ENCODE measurements at places on chromosomes 7 and 10.
A peak's percentile ranks its signal among the peaks of the same experiment; 100 is the strongest.

DNA sequence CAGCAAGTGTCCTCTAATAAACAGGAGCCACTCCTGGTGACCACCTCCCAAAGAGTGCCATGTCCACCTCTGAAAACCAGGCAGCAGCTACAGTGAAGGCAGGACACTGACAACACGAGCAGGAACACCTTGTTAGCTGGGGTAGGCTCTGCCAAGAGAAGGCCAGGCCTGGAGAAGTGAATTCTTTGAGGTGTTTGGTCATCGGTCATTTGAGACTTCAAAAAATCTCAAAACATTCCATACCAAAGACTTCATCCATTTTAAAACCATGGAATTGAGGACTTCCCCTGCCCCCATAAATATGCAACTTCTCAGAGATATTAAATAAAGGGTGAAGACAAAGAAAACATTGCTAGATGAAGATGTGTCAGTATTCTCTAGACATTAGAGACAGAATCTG lies 28.4 kb upstream of the OPALIN start:
- DNase-seq: no peak

GRCh38 chr10:78039743-78040142 lies 6.1 kb downstream of the RPS24 start:
- DNase-seq: no peak

DNA sequence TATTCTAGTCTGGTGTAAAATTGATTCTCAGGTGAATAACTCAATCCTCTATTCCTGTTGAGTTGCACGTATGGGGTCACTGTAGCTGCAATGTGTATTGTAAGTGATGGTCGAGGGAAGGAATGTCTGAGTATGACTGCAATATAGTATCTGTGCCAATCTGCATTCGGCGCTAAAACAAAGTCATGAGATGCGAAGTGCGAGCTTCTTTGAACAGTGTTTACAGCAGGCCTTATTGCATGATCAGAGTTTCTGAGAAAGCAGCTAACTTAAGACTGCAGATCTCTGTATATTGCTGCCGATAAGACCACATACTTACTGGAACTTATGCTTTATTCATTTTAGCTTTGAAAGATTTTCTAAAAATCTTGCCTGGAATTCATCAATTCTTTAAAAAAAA lies 341.7 kb upstream of the BMPER start:
- no peak for DNase-seq

DNA sequence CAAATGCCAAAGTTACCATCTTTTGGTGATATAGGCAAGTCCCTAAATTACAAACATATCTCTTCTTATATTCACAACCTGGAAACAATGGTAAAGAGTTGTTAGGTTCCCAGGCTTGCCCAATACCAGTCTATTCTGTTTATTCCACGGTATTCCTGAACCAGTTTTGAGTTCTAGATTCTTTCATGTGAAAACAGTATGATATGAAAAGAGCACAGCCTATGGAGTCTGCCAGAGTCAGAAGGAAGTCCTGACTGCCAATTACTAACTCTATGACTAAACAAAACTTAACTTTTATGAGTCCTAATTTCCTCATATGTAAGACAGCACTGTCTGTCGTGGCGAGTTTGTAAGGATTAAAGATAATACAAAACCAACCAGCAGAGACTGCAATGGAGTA lies 5.6 kb downstream of the ABI1 start:
- no peak for DNase-seq

GRCh38 chr7:51045319-51046102 lies 262.8 kb upstream of the GRB10 start:
- DNase-seq: no peak

- no peak for DNase-seq
These were observed 75.3 kb downstream of the DOCK4 start for GRCh38 chr7:112130729-112131410.

- DNase-seq: no peak
These were observed 691.1 kb downstream of the PHTF2 start for GRCh38 chr7:78489476-78490240.

GRCh38 chr7:134612197-134612596 lies 34.5 kb upstream of the BPGM start:
- DNase-seq: no peak

GRCh38 chr10:104253106-104253505 lies 1.6 kb upstream of the GSTO1 start:
- DNase-seq: no peak

GRCh38 chr10:103064956-103065355 lies 128.1 kb downstream of the NT5C2 start:
- DNase-seq: no peak

DNA sequence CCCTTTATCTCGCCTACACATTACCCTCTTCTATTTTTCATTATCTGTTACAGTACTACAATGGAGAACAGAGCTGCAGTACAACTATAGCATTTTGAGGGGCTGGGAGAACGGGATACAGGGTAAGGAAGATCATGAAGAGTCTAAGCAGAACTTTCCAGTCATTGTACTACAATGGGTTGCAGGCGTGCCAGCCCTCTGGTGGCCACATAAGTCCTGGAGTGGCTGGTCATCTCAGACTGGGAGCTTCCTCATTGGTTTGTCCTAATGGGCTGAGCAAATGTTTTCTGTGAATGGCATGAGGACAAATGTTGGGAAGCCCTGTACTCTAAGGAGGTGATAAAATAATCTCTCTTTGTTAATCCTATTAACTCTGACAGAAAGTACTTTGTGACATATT lies 33.0 kb downstream of the TMEM106B start:
- no peak for DNase-seq

DNA sequence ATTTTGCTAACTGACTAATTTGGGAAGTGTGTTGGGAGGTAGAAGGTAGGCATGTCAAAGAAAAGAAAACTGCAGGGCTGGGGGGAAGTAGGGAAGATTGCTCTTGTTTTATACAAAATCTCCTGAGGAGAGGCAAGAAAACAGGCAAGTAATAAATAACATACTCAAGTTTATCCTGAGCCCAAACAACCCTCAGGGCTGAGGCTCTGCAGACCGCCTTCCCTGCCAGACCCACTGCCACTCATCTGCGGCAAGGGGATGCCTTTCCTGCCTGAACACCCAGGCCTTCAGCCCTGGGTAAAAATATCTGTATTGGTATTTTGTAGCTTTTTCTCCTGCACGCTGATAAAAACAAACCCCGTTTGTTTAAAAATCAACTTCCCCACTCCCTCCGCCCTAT lies 399.8 kb upstream of the NFE2L3 start:
- no peak for DNase-seq

- no peak for DNase-seq
These were observed 378.0 kb downstream of the CCSER2 start for GRCh38 chr10:84706431-84706830.

- DNase-seq: no peak
These were observed at the start of gene CCL24 for GRCh38 chr7:75813781-75814236. Gene CCL24 (minus strand): TSS chr7:75813806. CDS start chr7:75813715, 91 bp downstream.

DNA sequence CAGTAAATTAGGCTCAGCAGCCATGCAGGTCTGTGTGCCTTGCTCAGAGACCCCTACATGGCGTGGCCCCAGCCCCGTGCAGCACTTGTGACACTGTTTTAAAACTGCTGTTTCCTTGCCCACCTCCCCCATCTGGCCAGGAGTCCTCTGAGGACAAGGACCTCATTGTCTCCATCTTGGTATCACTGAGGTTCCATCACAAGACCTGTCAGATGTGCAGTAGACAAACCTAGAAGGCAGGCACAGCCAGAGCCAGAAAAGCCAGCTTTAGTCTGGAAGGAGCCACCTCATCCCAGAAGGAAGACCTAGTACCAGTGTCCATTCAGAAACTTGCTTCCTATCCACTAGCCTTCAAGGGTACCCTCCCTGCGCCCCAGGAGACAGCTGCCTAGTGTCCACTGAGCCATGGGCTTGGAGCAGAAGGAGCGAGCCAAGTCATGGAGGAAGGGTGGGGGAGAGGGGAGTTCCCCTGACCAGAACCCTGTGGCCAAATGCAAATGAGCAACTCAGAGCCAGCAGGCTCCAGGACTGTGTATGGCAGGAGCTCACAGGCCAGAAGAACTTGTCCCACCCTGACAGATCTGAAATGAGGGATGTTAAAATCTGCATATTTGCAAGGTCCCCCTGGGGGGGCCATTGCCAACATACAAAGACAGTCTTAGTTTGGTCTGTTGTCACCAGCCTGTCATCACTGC lies 176.1 kb downstream of the SH3PXD2A start:
- no peak for DNase-seq

DNA sequence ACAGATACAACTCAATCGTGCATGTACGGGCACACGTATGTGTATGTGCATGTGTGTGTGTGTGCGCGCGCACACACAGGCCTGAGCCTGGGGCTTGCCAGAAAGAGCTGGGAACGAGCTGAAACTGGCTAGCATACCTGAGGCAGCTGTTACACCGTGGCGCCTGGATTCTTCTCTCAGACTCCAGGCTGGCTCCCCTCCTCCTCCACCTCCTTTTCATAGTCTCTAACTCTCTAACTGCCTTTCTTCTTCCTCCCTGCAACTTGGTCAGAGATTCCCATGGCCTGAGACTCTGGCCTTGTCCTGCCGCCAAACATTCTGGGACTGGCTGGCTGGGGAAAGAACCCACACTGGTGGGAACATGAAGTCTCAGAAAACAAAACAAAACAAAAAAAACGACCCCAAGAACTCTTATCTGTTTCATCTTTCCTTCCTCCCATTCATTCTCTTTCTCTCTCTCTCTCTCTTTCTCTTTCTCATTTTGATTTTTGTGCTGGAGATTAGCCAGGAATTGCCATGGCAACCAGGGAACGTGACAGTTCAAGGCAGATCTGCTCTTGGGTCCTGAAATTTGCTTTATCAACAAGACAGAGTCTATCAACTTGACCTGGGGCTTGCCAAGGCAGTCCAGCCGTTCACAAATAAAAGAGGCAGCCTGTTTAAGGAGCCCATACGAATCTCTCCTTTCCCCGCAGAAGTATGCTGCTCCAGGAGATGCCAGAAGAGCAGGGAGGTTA lies 76.8 kb upstream of the SEM1 start:
- no peak for DNase-seq

DNA sequence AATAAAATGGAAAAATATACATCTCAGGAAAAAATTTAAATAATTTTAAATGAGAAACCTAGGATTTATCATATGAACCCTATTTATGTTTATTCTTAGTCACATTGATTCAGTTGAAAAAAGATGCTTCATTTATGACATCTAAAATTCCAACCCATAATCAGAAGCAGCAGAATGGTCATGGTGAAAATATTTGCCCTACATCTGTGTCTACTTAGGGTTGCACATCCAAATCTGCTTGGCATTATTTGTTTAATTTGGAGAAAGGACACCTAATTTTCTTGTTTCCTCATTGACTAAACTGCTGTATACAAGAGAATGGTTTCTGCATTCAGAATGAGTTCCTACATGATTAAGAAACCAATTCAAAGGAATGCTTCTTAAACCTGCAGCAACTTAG lies 72.9 kb upstream of the SKAP2 start:
- no peak for DNase-seq

GRCh38 chr7:1663223-1663622 lies 6.9 kb upstream of the ELFN1 start:
- no peak for DNase-seq

- DNase-seq: peak; percentile 33
These were observed 817 bp downstream of the SRI start for GRCh38 chr7:88218836-88219605.

- no peak for DNase-seq
These were observed 94.5 kb downstream of the GRB10 start for GRCh38 chr7:50688226-50688590.

All from substantia nigra (tissue), 51 donors.